Activated T-helper 1 cell treated with Interleukin-2 at 50 U/mL for 16 hours (primary cell): ENCODE measurements at places on chromosomes 4 and X.

DNA sequence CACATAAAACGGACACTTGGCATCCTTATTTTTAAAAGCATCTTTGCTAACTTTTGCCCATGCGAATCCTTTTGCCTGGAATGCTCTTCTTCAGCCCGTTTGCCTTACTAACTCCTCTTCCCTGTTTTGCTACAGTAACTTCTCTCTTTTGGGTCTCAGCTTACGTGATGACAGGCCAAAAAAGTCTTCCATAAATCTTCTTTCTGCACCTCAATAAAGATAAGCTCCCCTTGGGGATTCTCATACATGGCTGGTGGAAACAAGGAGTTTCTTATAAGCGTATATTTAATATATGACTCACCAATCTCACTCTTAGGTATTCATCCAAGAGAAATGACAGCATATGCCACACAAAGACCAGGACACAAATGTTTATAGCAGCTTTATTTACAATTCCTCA lies 192.7 kb downstream of the RCHY1 start:
- DNase-seq: no peak

DNA sequence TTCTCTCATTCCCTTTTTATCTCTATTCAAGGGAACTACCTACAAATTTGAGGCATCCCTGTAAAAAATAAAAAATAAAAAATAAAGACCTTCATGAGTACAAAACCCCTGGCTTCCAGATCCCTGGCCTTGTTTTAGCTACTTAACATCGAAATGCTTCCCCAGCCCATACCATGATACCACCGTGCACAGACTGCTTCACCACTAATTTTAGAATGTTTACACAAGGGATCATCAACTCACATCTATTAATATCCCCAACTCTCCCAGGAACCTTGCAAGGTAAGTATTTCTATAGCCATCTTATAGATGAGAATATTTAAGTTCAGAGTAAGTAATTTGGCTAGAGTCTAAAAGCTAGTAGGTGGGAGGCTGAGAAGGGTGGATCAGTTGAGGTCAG lies 51.7 kb downstream of the UCHL1 start:
- DNase-seq: no peak

GRCh38 chrX:64977830-64978229 lies 1.6 kb upstream of the ZC4H2 start:
- no peak for DNase-seq

DNA sequence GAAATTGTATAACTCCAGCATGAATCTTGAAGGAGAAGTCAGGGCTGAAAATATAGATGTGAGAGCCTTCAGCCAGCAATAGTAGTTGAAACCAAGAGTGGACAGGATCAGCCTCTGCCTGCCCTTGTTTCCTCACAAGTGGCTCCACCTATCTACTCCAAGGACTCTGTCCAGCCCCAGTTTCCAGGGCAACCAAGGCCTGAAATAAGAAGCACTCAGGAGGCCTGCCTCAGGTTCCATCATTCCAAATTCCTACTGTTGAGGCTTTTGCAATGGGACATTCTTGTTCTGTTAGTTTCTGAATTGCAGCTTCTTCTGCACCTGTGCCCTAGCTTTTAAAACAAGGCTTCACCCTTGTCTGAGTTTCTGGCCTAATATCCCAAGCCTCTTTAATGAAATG lies 41.6 kb downstream of the TRPC5OS start:
- no peak for DNase-seq

- no peak for DNase-seq
These were observed 40.7 kb downstream of the NPY2R start for GRCh38 chr4:155249016-155249566.

- DNase-seq: no peak
These were observed 135.7 kb downstream of the QDPR start for GRCh38 chr4:17376205-17376604.

GRCh38 chr4:113579360-113579759 lies 182.2 kb downstream of the CAMK2D start:
- no peak for DNase-seq

DNA sequence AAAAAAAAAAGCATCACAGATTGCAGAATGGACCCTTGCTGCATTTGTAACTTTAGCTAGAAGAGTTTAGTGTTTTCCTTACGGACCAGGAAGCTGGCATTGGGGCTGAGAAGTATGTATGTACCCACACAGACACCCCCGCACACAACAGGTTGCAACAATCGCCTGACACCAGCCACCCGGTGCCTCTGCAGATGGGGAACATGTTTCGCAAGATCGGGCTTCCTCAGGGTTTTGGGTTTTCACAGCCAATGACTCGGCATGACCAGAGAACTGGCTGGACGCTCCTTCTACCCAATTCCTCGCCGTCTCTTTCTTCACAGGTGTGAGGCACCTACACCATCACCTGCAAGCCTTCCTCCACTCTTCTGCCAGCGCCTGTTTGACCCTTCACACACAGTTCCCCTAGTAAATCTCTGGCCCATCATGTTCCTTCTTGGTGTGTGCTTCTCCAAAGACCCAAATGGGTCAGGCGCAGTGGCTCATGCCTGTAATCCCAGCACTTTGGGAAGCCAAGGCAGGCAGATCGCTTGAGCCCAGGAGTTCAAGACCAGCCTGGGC lies 70.4 kb downstream of the DHRSX start:
- DNase-seq: no peak

DNA sequence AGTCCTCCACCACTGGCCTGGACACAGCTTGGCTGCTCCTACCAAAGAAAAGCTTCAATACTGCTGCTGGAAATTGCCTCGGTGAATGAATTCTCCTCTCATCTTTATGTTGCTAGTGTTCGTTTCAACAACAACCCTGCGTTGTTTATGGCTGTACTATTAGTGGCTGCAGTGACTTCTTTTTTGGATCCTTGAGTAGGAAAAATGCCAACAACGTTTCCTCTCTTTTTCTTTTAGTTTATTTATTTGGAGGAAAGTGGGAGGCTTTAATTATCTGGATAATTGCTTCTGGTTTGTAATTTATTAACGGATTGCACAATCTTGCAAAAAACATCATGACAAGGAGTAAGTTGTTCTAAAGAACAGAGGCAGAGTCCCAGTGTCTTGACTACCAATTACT lies 464.1 kb upstream of the TRAM1L1 start:
- no peak for DNase-seq

- no peak for DNase-seq
These were observed 64.8 kb downstream of the TSC22D3 start for GRCh38 chrX:107710617-107711391.

DNA sequence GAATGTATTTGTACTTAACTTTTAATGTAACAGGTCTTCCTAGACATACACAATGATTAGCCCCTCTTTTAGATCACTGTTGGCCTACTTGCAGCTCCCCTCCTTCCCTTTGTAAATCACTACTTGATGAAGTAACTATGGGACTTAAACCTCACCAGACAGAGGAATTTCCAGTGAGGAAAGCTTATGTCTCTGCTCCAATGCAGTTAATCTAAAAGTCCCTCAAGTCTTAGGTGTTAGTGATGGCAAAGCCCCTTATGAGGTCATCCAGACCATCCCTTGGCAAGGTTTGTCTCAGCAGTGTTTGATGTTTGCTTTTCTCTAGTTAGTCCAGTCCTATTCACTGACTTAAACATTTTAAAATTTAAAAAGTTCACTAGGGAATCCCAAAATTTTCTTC lies 877.3 kb upstream of the INTU start:
- no peak for DNase-seq

DNA sequence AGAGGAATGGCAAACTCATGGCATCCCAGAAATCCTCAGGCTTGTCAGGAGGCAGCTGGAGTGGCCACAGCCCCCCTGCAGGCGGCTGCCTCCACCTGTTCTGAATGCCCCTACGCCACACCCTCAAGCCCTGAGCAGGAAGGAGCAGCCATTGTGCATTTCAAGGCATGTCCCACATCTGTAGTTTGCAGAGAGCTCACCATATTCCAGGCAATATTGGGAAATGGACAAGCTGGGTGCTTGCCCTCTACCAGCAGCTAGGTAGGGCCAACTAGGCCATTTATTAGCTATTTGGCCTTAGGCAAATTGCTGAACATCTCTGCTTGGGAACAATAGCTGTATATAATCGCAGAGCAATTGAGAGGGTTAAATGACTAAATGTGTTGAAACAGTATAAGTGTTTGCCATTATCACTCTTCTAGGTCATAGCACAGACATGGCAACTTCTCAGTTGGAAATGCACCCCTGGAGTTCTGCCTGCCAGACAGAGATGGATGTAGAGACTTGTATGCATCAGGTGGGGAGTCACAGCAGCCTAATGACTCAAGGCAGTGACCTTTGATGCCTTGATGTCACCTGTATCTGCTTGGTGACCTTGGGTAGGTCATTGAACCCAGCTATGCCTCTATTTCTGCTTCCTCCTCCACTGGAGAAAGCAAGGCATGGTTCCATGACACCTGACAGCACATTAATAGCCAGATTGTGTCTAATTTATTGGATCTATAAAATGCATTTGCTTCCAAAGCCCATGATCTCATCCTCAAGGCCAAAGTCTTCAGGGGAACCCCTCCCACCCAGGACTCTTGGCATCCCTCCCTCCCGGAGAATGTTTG lies 52.8 kb downstream of the FHDC1 start:
- DNase-seq: no peak

DNA sequence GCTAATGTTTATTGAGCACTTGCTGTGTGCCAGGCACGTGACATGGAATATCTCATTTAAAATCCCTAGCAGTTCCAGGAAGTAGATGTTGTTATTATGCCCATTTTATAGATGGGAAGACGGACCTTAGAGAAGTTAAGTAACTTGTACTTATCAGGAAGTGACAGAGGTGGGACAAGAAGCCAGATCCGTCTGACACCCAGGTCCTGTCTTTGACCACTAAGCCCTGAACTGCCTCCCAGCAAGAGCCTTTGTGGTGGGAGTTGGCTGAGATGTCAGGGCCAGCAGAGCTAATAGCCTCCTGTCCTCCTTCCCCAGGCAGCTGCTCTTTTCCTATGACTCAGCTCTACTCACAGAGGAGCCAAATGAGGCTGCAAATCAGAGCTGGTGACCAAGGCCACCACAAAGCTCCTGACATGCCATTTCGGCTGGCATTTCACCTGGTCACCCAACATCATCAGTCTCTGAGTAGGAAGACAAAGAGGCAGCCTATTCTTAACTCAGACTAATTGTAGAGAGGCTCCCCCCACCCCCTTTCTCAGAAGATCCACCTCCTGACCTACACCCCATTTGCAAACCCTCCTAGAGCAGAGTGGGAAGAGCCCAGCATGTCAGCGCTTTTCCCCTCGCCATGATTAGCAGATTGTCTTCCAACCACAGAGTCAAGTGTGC lies 175.1 kb upstream of the KIT start:
- no peak for DNase-seq

DNA sequence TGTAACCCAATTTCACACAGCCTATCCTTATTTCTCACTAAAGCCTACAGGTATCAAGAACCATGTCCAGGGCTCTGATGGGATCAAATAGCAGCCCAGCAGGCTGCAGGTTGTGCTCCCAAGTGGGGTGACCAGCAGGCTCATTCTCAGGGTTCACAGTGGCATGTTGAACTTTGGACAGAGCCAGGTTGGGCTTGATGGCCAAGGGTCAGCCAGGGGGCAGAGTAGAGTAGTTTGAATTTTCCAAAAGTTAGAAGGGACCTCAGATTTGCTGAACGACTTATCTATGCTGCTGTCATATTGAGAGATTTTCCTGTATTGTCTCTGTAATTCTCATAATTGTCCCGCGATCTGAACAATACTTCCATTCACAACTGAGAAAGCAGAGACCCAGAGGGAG lies 310.8 kb upstream of the BOD1L1 start:
- no peak for DNase-seq

DNA sequence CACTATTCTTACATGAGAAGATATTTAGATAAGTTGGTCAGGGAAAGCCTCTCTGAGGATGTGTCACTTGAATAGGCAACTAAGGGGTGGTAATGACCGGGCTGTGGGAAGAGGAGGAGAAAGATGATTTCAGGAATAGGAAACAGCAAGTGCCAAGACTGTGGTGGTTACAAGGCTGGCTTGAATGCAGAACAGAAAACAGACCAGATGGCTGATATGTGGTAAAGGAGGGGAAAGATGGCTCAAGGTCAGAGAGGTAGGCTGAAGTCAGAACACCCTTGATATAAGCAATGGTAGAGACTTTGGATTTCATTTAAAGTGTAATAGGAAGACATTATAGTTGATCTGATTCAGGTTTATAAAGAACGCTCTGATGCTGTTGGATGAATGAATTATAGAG lies 15.0 kb downstream of the TLR7 start:
- DNase-seq: no peak

DNA sequence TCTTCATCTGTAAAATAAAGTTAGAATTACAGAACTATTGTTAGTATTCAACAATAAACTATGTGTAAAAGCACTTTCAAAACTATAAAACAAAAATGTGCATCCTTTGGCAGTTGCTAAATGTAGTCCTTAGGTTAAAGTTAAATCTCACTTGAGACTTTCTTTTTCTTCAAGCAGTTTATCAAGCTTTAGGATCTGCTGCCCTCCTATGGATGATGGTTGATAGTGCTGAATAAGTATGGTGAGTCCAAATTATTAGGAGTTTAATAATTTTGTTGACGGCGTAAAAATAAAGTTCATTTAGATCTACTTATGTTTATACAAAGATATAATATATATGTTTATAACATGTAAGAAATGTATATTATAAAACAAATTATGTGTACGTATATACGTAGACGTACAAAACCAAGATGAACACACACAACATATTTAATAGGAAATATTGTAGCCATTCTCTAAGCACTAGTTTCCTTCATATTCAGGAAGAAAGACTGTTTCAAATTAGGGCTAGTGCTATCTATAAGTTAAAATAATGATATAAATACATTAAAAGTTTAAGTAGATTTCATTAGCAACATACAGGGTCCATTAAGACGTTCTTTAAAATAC lies 22.3 kb downstream of the UGT2A2 start:
- DNase-seq: no peak

- no peak for DNase-seq
These were observed 482.1 kb downstream of the TMA16 start for GRCh38 chr4:163976588-163976987.

DNA sequence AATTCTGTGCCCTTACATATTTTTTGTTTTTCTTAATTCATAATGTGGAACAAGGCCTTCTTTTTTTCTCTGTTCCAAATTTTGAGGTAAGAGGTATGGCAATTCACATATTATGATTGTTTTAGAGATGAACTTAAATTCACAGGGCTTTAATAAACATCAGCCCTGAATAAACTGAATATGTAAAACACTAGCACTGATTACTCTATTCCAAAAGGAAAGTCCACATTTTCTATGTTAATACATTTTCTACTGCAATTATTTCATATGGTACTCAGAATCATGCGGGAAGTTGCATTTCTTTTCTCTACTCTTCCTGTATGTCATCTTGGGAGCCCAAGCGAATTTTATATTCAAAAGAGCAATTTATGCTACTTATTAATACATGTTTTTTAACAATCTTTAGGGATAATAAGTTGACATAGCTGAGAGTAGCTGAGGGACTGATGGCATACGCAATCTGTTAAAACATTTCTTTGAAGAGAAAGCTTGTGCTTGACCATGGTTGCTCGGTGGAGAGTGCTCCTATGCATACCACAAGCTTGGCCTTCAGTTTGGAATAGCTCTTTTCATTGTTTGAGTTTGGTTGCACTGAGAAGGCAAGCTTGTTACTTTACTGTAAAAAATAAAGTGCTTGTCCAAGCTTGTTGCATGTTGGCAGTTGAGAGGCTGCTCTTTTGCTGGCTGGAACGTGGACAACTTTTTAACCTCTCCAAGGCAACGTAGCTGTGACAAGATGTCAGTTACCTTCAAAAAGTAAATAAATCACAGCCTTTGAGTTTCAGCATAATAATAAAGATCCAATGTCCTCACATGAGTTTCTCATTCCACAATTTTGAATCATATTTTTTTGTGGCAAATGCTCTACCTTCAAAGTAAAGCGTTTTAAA lies 196.3 kb upstream of the SPRY1 start:
- DNase-seq: no peak

- DNase-seq: no peak
These were observed 9.2 kb downstream of the NDUFA1 start for GRCh38 chrX:119880552-119881437.
